Activated CD4-positive, alpha-beta T cell treated with anti-CD3 and anti-CD28 coated beads, Interleukin-2, amount 50 U/mL, for 24 hours (primary cell): ENCODE measurements at places on chromosomes 12 and 14.

DNA sequence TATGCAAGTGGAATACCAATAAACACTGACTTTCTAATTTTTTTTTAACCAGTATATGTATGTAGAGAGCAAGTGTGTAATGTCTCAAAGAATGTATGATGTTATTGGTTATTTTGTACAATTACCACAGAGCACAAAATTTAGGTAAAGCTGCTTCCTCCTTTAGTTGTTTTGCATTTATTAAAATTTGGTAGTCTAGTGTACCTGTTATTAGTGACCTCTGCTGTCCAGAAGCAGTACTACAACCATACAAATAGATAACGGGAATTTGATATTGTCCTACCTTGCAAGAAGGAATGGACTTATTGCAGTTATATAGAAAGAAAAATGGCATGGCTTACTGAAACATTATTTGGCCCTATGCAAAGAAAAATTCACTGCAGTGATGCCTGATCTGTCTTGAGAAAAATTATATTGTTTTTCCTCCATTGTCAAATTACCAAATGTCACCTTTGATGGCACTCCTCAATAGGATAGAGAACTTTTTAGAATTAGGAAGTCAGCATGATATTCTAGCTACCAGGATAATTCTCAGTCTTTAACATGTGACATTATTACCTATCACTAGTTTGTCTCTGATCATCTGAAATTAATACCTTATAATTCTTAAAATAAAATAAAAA is 153.9 kb upstream of the RMST start:
- DNase-seq = peak; percentile 8

DNA sequence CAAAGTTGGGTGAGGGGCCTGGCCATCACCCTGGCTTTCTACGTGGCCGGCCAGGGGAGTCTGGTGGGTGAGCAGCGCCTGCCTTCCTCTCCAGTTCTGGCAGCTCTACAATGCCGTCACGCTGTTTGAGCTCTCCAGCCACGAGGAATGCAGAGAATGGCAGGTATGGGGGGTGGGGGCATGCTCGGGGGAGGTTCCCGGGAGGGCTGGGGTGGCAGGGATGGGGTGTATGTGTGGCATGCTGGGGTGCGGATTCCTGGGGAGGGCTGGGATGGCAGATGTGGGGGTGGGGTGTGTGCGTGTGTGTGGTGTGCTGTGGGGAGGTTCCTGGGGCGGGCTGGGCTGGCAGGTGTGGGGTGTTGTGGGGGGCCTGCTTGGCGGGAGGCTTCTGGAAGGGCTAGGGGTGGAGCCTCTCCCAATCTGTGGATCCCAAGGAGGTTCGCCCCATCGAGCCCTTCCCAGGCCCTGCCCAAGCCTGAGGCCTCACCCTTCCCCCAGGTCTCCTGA is 18.5 kb downstream of the RHOF start:
- DNase-seq = no peak

DNA sequence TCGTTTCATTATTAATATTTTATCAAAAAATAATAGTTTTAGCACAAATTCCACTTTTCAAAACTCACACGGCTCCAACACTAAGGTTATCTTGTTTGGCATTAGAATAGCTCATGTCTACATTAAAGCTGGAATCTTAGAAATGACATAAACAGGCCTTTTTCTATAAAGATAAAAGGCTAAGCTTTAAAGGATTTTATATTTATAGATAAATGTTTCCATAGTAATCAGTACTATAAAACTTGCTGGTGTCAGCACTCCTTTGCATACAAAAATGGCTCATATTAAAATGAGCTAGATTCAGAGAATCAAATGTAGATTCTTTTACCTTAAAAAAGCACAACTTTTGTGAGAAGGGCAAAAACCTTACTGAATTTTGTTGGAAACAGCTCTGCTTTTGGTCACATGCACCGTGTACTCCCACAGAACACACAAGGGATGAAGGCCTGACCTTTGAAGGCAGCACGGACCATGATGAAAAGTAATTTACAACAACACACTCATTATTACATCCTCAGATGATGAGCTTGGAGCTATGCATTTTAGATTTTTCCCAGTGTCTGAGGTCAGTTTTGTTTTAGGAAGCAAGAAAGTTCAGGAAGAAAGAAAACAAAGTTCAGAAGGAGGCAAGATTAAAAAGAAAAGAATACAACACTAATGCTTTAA is 202.8 kb downstream of the BCAT1 start:
- DNase-seq = no peak

GRCh38 chr12:92275443-92276154 is 130.0 kb upstream of the BTG1 start:
- DNase-seq = no peak

DNA sequence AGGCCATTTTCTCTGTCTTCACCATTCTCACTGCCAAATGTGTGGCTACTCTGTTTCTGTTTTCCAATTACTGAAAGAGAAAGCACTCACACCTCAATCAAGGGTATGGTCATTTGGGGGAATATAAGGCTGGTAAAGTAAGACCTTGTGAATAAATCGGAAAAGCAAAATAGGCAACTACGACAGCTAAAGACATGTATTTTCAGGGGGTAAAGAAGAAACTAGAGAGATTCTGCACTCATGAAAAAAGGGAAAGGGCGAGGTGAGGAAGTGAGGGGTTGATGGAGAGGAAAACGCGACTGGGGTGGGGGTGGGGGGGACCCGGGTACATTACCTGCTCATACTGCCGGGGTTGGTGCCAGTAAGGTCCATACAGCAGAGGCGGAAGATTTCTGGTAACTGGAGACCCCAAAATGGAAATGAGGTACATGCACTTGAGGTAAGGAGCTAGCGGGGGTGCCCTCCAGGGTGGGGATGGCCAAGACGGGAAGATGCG is 19.3 kb downstream of the CHD8 start:
- DNase-seq = no peak

DNA sequence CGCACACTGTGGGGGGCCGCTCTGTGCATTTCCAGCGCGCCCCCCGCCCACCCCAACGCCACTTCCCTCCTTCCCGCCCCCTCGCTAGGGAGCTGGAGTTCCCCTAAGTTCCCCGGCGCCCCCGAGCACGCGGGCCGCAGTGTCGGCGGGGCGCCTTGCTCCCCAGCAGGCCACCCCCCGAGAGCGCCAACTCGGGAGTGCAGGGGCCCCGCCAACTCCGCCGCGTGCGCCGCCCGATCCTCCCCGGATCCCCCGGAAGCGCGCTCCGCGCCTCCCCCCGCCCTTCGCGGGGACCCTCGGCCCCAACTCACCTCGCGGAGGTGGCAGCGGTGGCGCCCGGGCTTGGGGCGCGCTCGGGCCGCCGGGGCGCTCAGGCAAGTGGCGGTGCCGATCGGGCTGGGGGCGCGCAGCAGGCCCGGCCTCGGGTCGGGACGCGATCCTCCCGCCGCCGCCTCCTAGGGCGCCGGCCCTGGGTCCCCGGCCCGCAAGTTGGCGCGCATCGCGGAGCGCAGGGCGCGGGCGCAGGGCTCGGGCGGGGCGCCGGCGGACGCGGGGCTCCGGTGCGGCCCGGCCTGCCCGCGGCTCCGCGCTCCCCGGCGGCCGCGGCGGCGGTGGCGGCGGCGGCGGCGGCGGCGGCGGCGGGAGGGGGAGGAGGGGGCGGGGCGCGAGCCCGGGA is at the start of gene NCOR2:
TSS of gene NCOR2 (minus strand) at position 616 of the 676 bp plus-strand sequence. CDS start 72,361 bp downstream, outside the sequence.
- DNase-seq = peak; percentile 16

DNA sequence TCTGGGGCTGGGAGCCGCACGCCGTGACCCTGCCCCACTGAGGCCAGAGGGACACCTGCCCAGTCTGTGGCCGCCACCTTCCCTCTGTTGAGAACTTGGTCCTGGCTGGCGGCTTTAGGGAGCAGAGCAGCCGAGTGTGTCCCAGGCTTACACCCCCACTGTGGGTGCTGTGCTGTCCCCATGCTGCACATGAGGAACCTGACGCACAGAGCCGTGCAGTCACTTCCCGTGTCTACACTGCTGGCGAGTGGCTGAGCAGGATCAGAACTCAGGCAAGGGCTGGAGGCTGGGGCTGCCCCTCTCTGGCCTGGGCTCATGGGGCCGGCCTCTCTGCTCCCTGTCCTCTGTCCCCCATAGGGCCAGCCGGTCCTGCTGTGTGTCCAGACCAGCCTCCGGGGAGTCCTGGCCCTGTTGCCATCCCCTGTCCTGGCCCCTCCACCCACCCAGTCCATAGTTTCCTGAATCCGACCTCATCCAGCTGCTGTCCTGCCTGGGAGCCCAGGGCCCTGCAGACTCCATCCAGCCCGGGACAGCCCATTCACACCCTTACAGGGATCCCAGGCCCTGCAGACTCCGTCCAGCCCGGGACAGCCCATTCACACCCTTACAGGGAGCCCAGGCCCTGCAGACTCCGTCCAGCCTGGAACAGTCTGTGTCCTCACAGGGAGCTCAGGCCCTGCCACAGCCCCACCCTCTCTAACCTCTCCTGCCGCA is 10.3 kb downstream of the FBRSL1 start:
- no peak for DNase-seq

- DNase-seq = no peak
Measured at GRCh38 chr14:102496958-102497744, 12.4 kb downstream of the ANKRD9 start.

DNA sequence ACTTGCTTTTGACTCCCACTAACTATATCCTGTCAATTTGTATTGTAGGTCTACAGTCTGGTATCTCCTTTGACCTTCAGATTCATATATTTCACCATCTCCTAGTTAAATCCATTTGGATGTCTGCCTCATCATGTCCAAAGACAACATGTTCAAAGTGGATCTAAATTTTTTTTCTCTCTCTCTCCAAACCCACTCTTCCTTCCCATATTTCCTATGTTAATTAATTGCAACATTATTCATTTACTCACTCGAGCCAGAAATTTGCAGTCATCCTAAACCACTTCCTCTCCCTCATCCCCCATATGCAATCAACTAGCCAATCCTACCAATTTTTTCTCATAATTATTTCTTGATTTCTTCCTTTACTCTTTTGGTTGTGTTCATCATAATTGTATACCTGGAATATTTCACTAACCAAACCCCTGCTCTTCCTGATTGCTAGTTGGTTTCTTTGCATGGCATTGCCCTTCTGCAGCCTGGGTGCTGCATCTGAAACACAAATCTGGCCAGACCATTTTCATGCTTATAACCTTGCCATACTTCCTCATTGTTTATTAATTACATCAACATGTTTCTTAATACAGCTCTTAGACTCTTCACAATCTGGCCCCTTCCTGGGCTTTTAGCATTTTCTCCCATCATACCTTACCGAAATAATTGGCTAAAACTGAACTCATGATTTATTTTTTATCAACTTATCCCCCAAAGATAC is 442.2 kb downstream of the ADAMTS20 start:
- no peak for DNase-seq

- no peak for DNase-seq
Measured at GRCh38 chr14:68079941-68080697, 260.5 kb downstream of the RAD51B start.

DNA sequence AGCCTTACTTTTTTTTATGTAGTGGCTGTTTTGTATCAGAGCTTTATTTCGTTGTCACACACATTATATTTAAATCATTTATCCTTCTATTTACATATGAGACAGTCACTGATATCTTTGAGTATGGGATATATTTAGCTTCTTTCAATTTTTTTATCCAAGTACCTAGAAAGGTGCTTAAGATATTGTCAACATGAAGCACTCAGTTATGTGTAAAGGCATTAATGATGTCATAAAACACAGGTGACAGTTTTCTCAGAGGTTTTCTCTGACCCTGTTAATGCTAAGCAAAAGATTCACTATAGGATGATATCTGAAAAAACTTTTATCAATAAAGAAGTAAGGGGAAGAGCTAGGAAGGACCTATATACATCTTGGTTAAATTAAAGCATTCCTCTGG is 23.2 kb downstream of the LRFN5 start:
- DNase-seq = no peak

DNA sequence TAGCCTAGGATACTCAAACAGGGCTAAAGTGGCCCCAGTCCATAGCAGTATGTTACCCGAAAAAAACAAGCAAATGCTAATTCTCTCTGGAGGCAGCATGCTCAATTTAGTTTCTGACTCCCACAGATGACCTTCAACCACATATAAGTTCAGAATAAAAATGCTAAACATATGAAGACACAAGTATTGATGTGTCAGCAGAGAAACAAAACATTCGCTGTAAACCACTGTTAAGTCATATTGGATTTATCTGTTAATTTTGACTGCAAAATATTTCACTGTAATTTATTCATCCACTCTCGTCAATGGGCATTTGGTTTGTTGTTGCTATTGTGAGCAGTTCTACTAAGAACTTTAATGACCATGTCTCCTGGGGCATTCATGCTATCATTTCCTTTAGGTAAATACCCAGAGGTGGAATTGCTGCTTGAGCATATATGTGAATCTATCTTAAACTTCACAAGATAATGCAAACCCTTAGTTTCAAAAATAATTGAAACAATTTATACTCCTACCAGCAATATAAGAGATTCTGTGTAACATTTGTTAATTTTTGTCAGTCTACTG is 36.5 kb downstream of the WBP11 start:
- no peak for DNase-seq

- no peak for DNase-seq
Measured at GRCh38 chr12:8089716-8090115, 7.6 kb downstream of the NECAP1 start.

GRCh38 chr14:30410986-30411385 is 148.0 kb upstream of the G2E3 start:
- no peak for DNase-seq

DNA sequence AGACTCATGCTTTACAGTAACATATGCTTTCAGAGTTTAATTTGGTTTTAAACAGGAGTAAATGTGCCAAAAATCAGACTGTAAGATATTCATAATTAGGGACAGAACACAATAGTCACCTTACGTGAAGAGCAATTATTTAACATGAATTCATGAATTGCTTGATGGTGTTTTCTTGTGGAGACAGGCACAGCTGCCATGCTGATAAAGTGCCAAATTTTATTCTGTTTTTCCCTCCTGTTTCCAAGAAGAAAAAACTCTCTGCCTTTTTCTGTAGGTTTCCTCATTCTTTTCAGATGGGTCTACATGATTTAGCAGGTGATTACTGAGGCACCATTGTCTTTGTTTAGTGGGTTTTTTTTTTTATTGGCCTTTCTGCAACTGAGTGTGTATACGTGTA is 80.1 kb downstream of the C12orf42 start:
- DNase-seq = no peak

DNA sequence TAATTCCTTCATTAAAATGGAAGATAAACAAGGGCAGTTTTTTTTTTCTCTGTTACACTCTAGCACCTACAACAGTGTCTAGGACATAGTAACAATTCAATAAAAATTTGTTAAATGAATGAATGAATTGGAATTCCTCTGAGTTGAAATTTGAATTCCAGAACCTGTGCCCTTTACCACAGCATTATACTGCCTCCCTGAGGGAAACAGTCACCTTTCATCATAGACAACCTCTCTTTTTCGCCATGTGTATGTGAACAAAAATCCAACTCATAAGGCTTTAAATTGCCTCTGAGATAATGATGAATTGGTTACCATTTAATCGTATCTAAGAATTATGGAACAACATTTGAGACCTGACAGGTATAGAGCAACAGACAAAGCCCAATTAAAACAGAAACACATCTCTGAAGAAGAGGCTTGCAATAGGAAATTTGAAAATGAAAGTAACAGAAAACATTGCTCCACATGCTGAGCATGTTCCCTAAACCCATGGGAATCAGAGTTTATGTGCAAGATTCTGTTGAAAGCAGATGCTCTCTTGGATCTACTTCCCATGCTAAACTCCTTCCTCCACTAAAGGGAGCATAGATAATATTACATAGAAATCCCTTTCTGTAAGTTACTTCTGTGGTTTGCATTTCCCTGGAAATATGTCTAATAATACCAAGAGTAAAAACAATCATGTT is 657.8 kb downstream of the GALC start:
- no peak for DNase-seq

- DNase-seq = no peak
Measured at GRCh38 chr12:104709692-104710435, 248.2 kb downstream of the SLC41A2 start.

- no peak for DNase-seq
Measured at GRCh38 chr12:91210144-91210543, 27.5 kb upstream of the DCN start.
